ENCODE measurements at places on chromosomes 11 and 22.

DNA sequence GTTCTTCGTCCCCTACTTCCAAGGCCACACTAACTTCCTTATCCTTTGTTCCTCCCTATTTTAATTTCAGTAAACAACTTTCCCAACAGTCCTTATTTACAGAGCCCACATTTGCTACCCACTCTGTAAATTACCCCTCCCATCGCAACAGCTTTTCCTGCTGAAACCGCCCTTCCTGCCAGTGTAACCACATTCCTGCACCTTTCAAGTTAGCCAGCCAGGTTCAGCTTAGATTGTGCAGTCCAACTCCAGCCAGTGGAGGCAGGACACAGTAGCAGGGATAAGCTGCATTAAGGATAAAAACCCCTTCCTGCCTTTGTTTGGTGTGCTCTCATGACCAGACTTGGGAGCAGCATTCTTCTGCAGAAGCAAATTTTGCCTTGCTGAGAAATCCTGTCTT, 768.3 kb upstream of the ARHGAP42 start:
- no peak for DNase-seq

GRCh38 chr11:78217650-78218541, 29.2 kb downstream of the USP35 start:
- no peak for DNase-seq

GRCh38 chr11:107043242-107044006, 25.1 kb upstream of the GUCY1A2 start:
- peak; percentile 19 for DNase-seq

DNA sequence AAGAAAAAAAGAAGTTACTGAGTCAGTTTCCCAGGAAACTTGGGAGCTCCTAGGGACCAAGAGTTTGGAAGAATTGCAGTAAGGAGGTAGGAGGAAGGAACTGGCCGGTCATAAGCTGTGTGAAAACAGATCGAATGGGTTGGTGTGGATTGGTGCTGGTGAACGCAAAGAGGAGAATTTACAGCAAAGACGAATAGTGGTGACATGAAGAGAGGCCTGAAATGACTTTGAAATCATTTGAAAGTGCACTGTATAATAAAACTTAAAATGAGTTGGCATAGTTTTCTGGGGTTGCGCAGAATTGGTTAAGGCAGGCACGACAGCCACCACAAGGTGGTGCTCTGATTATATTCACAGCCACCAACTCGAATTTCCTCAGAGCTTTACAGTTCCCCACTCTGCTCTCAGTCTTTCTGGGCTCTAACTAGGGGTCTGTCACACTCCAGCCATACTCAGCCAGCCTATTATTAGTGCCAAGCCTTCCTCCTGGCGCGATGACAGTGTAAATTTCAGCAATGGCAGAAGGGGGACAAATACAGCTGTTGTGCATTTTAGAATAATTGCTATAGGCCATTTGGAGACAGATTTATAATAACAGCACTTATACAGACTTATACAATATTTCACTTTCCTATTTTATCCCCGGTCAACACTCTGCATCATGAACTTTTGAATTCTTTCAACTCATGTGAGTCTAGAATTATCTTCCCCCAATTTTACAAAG, 8.3 kb upstream of the HTR3B start:
- peak; percentile 72 for DNase-seq

- DNase-seq = no peak
Measured at GRCh38 chr11:113477321-113477720, 2.1 kb upstream of the DRD2 start.

DNA sequence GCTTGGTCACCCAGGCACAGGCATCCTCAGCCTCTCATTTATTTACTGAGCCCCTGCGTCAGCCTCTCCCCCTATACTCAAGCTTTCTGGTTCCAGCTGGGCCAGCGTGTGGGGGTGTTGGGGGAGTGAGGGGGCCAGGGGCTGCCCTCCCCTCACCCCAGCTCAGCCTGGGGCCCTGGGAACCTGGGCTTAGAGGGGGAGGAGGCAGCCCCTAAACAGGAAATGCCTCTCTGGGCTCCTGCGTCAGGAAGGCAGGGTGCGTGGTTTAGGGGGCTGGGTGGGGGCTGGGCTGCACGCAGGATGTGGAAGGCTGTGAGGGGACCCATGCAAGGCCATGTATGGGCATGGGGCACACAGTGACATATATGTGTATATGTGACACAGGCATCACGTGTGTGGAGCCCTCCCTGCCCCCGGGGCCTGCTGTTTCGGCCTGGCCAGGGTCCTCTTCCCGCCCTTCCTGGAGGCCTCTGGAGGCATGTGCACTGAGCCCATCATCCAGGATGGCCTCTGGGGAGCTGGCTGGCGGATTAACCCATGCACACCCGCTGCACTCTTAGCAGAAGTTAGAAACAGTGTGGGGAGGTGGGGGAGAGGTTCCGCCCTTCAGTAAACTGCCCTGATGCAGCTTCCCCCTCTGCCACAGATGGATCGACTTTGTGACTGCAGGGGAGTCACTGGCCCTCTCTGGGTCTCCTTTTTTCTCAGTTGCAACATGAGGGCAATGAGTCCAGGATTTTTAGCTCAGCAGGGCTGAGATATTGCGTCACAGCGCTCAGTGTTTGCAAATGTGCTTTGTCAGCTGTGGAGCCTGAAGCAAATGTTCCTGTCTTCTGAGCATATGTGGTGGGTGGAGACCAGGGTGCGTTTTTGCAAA, 1.1 kb upstream of the CD248 start:
- peak; percentile 79 for DNase-seq

GRCh38 chr11:75777461-75778110, 9.0 kb downstream of the DGAT2 start:
- DNase-seq = peak; percentile 23

- DNase-seq = peak; percentile 35
Measured at GRCh38 chr11:72683782-72684200, 9.6 kb upstream of the PDE2A start.

DNA sequence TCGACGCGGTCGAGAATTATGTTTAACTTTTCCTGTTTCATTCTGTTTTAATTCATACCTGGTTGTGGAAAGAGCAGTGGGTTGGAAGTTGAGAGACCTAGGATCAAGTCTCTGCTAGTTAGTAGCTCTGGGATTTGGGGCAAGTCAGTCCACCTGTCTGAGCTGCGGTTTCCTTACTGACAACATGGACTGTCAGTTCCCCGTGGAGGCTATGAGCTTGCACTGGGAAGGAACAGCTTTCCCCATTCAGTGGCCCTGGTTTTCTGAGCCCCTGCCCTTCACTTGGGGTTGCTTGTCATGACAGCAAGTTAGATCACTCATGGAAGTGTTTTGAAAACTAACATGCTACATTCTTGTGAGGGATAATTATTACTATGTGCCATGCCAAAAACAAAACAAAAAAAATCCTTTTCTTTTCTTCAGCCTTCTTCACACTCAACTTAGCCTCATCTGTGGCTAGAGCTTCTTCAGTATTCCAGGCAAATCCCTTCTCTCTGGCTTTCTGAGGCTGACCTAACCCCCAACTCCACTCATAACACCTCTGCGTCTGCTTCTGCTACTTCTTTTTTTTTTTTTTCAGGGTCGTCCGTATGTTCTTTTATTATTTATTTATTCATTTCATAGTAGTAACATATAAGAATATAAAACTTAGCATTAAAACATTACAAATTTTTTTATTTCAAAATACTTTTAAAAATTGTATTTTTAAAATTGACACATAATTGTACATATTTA, 43.0 kb upstream of the ZBED5 start:
- DNase-seq = no peak

DNA sequence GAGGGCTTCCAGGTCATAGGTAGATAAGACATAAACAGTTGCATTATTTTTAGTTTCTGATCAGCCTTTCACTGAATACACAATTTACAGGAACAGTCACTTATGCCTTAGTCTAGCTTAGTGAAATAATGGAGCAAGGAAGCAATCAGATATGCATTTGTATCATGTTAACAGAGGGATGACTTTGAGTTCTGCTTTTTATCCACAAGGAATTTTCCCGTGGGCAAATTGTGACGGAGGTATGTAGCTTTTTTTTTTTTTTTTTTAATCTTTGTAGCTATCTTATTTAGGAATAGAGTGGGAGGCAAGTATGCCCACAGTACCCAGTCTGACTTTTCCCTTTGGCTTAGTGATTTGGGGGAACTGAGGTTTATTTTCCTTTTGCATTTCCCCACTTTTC, 3.4 kb upstream of the NLRP10 start:
- DNase-seq = no peak

DNA sequence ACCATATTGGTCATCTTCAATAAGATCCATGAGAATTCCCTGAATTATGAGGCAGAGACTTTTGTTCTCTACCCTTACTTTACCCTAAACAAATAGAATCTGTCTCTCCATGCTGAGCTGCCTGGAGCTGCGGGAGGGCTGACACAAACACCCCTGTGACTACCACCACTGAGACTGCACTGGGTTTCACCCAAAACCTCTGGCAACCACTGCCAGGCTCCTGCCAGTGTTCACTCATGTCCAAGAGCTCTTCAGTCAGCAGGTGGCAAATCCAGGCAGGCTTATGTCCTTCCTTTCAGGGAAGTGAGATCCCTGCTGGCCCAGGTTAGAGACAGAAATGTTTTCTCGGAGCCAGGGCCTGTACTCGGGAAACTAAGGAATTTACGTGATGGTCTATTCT, 1105.3 kb downstream of the LRRC4C start:
- no peak for DNase-seq

GRCh38 chr11:282630-283360, 4.6 kb downstream of the NLRP6 start:
- DNase-seq = no peak

Data from Kasumi-1 (cell line).